ENCODE measurements at places on chromosomes 12 and 14.

DNA sequence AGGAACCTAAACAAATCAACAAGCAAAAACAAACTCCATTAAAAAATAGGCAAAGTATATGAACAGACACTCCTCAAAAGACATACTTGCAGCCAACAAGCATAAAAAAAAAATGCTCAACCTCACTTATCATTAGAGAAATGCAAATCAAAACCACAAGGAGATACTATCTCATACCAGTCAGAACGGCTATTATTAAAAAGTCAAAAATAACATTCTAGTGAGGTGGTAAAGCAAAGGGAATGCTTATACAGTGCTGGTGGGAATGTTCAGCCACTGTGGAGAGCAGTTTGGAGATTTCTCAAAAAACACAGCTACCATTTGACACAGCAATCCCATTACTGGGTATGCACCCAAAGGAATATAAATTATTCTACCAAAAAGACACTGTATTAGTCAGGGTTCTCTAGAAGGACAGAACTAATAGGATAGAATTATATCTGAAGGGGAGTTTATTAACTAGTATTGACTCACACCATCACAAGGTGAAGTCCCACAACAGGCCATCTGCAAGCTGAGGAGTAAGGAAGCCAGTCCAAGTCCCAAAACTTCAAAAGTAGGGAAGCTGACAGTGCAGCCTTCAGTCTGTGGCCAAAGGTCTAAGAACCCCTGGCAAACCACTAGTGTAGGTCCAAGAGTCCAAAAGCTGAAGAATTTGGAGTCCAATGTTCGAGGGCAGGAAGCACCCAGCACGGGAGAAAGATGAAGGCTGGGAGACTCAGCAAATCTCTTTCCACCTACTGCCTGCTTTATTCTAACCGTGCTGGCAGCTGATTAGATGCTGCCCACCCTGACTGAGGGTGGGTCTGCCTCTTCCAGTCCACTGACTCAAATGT is 101.6 kb upstream of the KRAS start:
- DNase-seq = no peak

GRCh38 chr12:94167071-94167755 is 18.8 kb downstream of the PLXNC1 start:
- DNase-seq = no peak

DNA sequence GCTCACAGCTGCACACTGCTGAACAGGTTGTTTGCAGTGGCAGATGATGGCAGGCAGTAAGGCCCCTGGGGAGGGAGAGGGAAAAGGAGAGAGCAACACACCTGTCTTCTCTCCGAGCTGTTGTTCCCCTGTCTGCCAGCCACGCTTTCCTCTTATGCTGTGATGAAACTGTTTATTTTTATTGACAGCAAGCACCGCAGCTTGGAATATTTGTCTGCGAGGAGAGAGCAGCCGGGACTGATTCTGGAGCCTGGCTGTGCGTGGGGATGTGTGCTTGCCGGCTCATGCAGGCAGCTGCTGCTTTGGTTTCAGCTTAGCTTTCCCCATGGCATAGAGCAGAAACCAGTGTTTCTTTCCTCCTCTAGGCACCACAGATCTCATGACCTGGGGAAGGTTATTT is 58.7 kb upstream of the KCNA5 start:
- no peak for DNase-seq

GRCh38 chr12:15931590-15932053 is 20.5 kb downstream of the DERA start:
- no peak for DNase-seq

GRCh38 chr12:128794661-128795529 is 28.9 kb downstream of the SLC15A4 start:
- DNase-seq = no peak

GRCh38 chr14:105347587-105347968 is 33.0 kb downstream of the PACS2 start:
- DNase-seq = no peak

GRCh38 chr14:55028476-55028875 is 1.4 kb downstream of the SOCS4 start:
- DNase-seq = no peak

All from stimulated activated CD4-positive, alpha-beta T cell treated with anti-CD3 and anti-CD28 coated beads, Interleukin-4, amount 100 ng/mL, for 1 hour (primary cell).